ENCODE measurements at places on chromosomes 6 and 20. TPM values are rescaled to one million over a fixed set of nuclear protein-coding genes. Genes with fewer than 3 reads are reported as not detected.
A peak's percentile ranks its signal among the peaks of the same experiment; 100 is the strongest.

ADGRG6 gene
- 20.1 TPM for total RNA-seq

GRCh38 chr20:17822039-17822438 is 122.3 kb downstream of the BANF2 start:
- DNase-seq = peak; percentile 55

GRCh38 chr6:27753668-27754407 is 158.4 kb downstream of the OR2B2 start:
- peak; percentile 79 for DNase-seq

DNA sequence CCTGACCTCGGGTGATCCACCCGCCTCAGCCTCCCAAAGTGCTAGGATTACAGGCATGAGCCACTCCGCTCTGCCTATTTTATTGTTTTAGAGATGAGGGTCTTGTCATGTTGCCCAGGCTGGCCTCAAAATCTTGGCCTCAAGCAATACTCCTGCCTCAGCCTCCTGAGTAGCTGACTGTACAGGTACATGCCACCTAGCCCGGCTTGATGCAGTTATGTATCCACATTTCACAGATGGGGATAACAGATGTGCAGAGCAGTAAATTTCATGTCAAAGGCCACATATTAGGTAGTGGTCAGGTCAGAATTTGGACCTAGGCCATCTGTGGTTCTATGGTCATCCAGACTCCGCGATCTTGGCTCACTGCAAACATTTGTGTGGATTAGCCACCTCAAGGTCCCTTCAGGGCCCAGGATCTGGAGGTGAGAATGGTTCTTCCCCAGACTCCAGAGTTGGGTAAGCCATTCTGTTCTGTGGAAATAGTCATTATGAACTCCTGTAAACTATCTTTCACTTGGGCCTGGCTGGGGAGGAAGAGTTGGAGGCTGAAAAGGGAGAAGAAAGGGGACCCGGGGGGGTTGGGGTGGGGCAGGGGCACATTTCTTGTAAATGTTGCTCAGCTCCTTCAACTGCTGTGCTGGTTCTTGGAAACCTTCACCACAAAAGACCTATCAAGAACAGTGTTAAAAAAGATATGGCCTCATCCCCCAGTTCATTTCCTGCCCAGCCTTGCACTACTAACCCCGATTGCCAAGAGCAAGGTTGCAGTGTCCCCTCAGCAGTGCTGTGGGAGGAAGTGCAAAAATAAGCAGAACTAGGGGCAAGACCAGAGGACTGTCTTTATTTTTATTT is 13.0 kb downstream of the PIM1 start:
- no peak for DNase-seq

NOP56 gene
- 288 TPM for total RNA-seq

- DNase-seq = no peak
These were observed 410.8 kb upstream of the PLCB4 start for GRCh38 chr20:8658103-8658502.

DNA sequence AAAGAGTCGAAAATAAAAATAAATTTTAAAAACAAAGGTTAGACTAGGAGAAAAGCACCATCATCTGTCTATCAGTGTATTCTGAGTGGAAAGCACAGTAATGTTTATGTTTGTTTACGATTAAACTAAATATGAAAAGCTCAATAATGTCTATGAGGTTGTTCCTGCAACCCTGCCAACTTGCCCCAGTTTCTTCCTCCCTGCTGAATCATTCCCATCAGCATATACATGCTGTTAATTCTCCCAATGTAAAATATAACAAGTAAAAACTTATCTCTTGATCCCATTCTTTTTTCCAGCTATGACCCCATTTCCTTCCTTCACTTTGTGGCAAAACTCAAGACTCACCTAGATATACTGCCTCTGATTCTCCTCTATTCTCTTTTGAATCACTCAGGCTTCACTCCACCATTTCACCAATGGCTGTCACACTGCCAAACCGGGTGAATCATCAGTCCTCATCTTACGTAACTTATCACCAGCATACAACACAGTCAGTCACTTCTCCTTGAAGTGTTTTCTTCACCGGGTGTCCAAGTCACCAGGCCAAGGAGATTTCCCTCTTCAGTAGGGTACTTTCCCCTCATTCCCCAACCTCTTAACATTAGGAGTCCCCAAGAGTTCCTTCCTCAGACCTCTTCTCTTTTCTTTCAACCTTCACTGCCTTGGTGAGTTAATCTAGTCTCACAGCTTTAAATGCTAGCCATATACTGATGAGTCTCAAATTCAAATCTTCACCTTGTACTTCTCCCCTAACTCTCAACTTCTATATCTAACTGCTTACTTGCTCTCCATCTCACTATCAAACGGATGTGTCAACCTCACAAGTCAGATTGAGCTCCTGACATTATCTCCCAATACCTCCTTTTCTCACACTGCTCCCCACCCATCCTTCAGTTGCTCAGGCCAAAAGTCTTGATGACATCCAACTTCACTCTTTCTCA is 6.2 kb downstream of the TMEM242 start:
- peak; percentile 98 for DNase-seq

DNA sequence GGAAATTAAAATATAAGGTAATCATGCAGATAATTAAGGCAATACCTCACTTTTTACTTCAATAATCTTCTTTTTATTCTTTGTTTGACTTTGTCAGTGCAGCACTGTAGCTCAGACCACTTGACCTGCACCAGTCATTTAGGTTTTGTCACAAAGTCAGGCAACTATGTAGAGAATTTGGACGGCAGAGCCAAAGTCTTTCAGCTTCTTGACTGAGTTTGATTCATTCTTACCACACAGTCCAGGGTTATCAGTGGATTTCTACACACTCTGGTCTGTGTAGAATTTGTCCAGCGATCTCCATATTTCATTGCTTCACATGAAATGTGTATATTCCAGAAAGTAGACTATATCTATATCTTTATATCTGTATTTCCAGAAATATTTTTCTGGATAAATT is 107.3 kb downstream of the TFAP2B start:
- no peak for DNase-seq

- DNase-seq = no peak
These were observed 187.5 kb upstream of the PMEPA1 start for GRCh38 chr20:57897156-57897874.

GRCh38 chr6:150068720-150069648 is at the start of gene ULBP3:
Gene ULBP3, minus strand, starts transcription at chr6:150069121. Its CDS starts 55 bp downstream, at chr6:150069066.
- peak; percentile 92 for DNase-seq

SYCP2 gene
- 0.26 TPM for total RNA-seq

GRCh38 chr20:25525867-25526266 is 59.5 kb downstream of the NINL start:
- peak; percentile 89 for DNase-seq

DNA sequence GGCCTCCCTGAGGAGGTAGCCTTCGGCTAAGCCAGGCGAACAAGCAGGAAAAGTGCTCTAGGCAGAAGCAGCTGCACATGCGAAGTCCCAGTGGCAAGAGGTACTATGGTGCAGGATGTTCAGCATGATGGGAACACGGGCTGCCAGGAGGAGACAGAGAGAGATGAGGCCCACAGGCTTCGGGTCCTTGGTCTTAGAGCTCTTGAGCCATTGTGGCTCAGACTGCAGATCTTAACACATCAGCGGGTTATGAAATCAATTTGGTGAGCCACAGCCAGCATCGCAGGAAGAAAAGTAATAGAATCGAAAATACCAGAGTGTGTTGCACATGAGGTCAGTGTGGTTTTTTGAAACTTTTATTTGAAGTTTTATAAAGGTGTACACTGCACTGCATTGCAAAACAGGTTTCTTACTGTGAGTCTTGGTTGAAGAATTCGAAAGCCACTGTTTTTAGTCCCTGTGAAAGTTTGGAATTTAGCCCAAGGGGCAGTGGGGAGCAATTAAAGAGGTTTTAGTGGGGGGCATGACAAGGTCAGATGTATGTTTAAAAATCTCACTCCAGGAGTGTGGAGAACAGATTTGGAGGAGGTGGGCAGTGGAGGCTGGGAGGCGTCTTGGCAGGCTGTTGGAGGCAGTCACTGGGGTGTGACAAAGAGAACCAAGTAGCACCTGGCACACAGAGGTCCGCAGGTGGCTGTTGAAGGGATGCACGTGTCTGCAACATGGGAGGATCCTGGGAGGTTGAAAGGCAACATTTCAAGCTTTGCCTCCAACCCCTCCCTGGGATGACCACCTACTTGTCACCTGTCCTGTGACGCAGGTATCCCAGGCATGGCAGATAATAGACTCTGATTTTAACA is 69.3 kb downstream of the EYA2 start:
- DNase-seq = peak; percentile 74

DNA sequence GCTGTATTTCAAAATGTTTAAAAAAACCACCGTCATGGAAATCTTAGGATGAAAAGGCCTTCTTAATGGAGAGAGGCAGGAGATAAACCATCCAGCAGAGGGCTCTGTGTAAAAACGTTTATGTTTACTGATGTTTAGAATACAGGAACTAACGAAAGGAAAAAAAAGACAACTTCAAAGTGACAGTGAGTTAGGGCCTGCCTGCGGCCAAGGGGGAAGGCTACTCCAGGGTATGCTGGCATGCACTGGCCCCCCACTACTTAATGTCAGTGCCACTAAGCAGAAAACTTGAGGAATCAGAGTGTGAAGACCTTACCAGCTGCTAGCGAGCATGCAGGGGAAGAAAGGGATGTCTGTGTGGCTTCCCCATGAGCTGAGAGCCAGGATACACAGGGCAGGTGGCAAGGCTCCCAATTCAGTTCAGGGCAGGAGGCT is 47.7 kb downstream of the AKAP7 start:
- DNase-seq = peak; percentile 44

- no peak for DNase-seq
These were observed 57.5 kb downstream of the NCOA3 start for GRCh38 chr20:47559141-47559540.

GRCh38 chr20:62238569-62239277 is 402 bp downstream of the OSBPL2 start:
- DNase-seq = no peak

FAM50B gene
- 10.3 TPM for total RNA-seq

DNA sequence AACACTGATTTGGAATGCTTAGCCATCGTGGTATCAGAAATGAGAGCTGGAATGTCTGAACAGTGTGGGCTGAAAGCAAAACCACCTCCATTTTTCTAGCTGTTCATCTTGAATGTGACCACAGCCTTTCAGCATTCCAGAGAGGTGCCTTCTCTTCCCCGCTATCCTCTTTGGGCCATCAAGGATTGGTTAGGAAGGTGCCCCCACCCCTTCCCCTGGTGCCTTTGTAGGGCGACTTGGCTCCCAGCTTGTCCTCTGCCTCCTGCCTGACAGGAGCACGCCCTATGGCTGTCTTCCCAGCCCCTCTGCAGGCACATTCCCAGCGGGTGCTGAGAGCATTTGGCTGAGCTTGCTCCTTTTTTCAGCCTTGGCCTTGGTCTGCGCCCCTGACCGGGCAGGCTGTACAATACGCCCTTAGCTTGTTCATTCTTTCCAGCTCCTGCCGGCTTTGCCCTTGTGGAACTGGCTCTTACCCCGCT is 97.5 kb downstream of the ARMC2 start:
- DNase-seq = no peak

CFAP61 gene
- 0.13 TPM for total RNA-seq

DNA sequence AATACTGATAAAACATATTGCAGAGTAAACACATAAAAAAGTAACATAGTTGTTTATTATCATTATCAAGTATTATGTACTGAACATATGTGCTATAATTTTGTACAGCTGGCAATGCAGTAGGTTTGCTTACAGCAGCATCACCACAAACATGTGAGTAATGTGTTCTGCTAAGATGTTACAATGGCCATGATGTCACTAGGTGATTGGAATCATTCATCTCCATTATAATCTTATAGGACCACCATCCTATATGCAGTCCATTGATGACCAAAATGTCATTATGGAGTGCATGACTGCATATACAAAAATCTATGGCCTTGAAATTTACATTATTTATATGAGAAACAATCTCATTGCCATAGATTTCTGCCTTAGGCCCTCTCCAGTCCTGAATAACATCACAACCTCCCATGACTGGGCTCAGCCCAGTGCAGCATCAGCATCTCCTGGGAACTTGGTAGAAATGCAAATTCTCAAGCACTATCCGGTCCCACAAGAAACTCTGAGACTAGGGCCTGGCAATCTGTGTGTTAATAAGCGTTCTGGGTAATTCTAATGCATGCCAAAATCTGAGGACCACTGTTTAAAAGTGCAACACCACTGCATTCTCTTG is 352.0 kb upstream of the MARCKS start:
- DNase-seq = no peak

DNA sequence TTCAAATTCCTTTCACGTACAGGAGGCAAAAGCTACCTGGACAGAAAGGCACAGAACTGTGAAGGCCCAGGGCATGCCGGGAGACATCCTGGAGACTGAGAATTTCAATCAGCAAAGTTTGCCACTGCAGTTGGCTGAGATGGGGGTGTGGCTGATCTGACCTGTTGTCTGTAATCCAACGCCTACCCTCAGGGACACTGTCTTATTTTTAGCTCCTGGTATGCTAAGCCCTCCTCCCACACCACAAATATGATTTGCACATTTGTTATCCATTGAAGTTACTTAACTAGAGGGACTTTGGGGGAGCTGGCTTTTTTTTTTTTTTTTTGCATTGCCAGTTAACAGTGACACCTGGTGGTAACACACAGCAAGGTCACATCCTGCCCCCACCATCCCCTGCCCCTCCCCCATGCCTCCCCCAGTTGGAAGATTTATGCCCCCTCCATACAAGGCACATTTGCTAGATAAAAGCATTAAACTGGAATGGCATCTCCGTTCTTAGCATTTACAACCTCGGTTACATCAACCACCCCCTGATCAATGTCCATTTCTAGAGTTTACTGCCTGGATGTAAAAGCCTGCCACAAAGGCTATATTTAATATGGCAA is 40.4 kb downstream of the TTI1 start:
- peak; percentile 92 for DNase-seq

- DNase-seq = peak; percentile 72
These were observed 3.4 kb upstream of the PARD6B start for GRCh38 chr20:50727792-50728485.

GRCh38 chr6:125818772-125819260 is 28.1 kb downstream of the NCOA7 start:
- no peak for DNase-seq

DNA sequence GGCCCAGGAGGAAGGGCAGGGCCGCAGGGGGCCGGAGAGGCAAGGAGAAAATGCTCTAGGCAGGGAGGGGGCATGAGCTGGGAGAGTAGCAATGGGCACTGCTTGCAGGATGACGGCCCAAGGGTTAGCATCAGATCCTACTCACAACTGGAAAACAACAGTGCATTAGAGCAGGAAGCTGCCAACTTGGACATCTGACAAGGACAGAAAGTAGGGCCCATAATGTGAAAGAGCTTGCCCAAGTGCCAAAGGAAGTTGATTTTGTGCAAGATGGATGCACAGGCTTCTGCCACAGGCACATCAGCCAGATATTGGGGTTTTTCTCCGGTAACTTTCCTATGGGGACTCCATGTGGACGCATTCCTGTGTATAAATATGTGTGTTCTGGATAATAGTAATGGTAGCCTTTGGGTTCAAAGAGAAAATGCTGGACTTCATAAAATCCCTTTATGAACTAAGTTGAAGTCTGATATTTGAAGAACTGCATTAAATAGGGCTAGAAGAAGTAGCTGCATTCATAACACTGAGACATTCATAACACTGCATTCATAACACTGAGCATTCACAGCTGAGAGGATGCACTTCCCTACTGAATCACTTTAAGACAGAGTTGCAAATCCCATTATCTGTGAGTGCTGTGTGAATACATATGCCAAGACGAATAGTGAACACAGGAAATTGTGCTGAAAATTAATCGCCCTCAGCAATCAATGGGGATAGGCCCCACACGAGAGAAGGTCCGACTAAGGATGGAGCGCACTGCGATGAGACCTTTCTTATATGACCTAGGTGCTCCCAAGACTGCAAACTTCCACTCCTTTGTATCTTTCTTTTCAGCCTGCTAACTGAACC is 235.6 kb upstream of the PRDM1 start:
- DNase-seq = no peak

All from bronchial epithelial cell (primary cell).